NCI-H345 (cell line): ENCODE measurements at places on chromosomes 3 and 15.

DNA sequence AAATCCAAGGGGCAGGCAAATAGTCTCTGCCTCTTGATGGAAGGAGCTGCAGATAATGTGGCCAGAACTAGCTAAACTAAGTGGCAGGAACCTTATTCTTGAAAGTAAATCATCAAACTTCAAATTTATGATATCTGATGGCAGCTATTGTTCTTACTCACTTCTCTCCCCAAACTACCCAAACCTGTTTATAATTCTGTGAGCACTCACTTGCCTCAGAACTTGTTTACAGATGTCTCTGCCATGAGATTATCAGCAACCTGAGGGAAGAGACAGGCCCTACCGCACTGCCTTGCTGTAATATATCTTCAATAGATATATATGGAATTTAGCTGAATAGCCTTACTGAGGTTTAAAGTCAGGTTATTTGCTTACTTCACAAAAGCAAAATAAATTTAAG, 2.2 kb upstream of the B3GALNT1 start:
- DNase-seq: no peak

GRCh38 chr15:70505411-70505919, 257.9 kb downstream of the UACA start:
- DNase-seq: no peak

DNA sequence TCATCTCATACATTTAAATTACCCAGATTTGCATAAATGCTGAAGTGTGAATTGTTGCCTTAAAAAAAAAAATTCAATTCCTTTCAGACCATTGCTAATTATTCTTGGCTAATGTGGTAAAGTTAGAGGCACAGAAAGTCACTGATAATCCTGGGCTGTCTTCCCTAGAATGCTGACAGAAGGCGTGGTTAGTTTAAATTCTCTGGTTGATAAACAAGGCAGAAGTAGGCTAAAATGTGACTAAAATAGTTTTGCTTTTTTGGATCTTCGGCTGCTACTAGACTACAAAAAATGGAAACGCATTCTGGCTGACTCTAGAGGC, 193.7 kb downstream of the OTOL1 start:
- DNase-seq: peak; percentile 8

GRCh38 chr3:35670408-35670965, 31.2 kb downstream of the ARPP21 start:
- DNase-seq: no peak

- peak; percentile 84 for DNase-seq
Observed at GRCh38 chr15:79595995-79596622, 164.0 kb downstream of the MINAR1 start.

- DNase-seq: no peak
Observed at GRCh38 chr15:99424978-99425656, 140.7 kb upstream of the MEF2A start.

- no peak for DNase-seq
Observed at GRCh38 chr3:46068501-46068900, 41.2 kb upstream of the XCR1 start.

- no peak for DNase-seq
Observed at GRCh38 chr3:141858312-141858711, 18.1 kb upstream of the ATP1B3 start.

DNA sequence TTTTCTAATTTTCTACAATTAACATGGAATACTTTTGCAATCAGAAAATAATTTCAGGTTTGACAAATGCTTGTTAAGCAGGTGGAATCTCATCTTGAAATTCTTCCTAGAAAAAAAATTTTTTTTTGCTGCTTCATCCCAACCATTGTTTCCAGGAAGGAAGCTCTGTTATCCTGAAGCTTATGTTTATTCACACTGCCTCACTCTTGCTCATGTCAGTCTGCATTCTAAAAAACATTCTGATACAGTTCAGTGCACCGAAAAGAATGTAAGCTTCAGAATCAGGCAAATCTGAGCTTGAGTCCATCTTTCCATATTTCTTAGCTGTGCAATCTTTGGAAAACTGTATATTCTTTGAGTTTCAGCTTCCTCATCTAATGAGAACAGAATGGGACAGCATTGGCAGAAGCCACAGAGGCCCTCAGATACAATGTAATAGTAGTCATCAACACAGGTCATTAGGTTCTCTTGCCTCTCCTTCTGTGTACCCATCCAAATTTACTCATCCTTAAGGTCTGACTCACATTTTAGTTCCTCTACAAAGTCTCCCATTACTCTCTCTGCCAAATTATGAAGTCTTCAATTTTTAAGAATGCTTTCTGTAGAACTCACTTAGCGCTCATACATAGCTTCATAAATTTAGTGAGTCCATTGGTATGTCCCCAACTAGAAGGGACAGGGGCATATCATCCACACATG, 881.8 kb upstream of the NR2F2 start:
- DNase-seq: no peak

- DNase-seq: no peak
Observed at GRCh38 chr3:178930116-178930515, 141.5 kb downstream of the ZMAT3 start.

- DNase-seq: no peak
Observed at GRCh38 chr15:58233341-58233740, 95.2 kb downstream of the AQP9 start.

DNA sequence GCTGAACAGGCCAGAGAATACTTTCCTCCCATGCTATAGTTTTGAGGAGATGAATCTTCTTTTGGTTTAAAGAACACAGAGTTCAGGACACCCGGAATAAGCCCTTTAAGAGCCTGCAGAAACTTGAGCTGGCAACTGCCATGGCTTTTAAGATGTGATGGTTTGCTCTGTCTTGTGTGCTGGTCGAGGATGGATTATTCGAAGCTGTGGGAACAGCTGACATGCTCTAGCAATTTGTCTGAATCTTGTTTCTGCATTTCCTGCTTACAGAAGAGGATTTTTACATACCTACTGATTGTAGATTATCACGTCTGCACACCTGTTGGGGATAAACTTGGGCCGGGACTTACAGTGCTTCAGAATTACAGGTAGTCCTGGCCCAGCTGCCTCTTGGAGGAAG, 396.9 kb downstream of the LRTM1 start:
- no peak for DNase-seq

- DNase-seq: no peak
Observed at GRCh38 chr15:98358971-98359370, 289.4 kb upstream of the IGF1R start.

- no peak for DNase-seq
Observed at GRCh38 chr15:42461261-42461660, 29.7 kb downstream of the ZNF106 start.

- no peak for DNase-seq
Observed at GRCh38 chr15:96977886-96978285, 647.4 kb downstream of the NR2F2 start.

GRCh38 chr15:44532689-44533088, 4.3 kb upstream of the EIF3J start:
- no peak for DNase-seq

DNA sequence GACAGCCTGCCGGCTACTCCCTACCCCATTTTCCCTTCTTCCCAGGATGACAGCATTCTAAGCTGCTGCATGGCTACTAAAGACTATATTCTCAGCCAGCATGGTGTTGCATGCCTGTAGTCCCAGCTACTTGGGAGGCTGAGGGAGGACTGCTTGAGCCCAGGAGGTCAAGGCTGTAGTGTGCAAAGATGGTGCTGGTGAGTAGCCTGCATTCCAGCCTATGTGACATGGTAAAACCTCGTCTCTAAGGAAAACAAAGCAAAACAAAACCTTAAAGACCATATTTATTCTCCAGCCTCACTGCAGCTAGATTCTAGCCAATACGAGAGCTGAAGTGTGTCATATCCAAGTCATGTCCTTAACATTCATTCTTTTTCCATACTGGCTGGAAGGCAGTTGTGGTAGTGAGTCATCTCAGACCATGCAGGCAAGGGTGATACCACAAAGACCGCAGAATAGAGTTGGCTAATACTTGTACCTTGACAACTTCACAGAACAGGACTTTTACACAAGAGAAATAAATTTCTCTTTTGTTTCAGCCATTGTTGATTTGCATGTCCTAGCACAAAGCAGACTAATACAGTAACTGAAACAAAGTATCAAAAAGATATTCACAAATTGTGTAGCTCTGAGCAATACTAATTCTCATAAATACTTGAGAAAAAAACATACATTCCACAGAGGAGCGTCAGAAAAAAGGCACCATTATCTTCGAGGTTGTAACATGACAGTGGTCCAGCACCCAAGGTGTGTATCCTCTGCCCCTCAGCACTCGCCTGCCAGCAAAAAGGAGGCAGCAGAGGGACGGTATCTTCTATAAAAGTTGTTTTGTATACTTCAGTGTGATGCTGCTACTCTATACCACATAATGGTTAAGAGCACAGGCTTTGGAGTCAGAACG, 14.8 kb downstream of the PBRM1 start:
- DNase-seq: no peak

GRCh38 chr3:170909129-170909903, 879 bp upstream of the EIF5A2 start:
- DNase-seq: no peak
